Mammary epithelial cell (primary cell): ENCODE measurements at places on chromosomes 12 and 14. TPM values are rescaled to one million over a fixed set of nuclear protein-coding genes. Genes with fewer than 3 reads are reported as not detected.
A peak's percentile ranks its signal among the peaks of the same experiment; 100 is the strongest.

The SLC16A7 gene
- total RNA-seq, result 27.3 TPM

- no peak for DNase-seq
Observed at GRCh38 chr12:44227616-44228015, 391.7 kb downstream of the TMEM117 start.

GRCh38 chr12:53722450-53723041 is 4.7 kb downstream of the CALCOCO1 start:
- no peak for DNase-seq

DNA sequence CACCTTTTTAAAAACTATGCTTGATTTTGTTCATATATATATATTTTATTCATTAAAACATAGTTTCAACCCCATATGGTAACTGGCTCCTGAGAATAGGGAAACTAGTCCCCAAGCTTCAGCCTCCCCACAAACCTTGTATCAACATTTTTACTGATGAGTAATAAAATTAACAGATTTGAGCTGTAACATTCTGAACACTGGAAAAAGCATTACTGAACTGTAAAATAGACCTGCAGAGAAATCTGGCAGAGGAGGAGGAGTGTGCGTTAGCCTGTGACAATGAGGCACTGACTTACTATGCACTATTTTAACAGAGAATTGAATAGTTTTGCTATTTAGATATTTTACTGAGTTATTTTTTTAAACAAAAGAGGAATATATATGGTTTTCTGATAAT is 43.1 kb downstream of the FRS2 start:
- no peak for DNase-seq

The APOF gene
- not detected in 2 replicates for total RNA-seq

DNA sequence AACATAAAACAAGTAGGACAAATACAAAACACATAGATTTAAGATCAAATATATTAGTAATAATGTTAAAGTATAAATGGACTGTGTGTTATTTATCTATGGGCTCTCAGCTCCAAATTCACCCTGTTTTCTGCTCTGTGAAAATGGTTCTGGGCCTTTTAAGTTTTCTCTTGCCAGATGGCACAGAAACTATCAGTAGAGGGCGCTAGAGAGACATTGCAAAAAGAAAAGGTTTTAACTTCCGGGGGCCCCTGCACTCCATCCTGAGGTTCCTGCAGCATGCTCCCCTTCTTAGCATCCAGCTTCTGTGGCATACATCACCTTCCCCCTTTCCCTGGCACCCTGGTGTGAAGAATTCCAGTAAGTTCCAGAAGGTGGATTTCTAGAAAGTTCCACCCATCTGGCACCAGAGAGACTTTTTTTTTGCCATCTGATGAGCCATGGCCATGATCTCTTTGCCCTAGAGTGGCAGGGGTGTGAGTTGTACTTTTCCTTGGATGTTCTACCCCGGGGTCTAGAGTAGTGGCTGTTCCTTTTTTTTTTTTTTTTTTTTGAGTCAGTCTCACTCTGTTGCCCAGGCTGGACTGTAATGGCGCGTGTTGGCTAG is 29.3 kb downstream of the ZCRB1 start:
- no peak for DNase-seq

The C12orf56 gene
- total RNA-seq, result not detected

The HCAR1 gene
- total RNA-seq, result 4.1 and 8.8 TPM in 2 replicates

- no peak for DNase-seq
Observed at GRCh38 chr14:64673316-64673715, 30.9 kb upstream of the PLEKHG3 start.

GRCh38 chr14:104442631-104443390 is 136.8 kb upstream of the C14orf180 start:
- DNase-seq, result no peak

The DAO gene
- not detected in 2 replicates for total RNA-seq

- DNase-seq, result no peak
Observed at GRCh38 chr14:50795909-50796308, 35.1 kb downstream of the NIN start.

- no peak for DNase-seq
Observed at GRCh38 chr14:101449114-101449513, 112.2 kb upstream of the DIO3 start.

- DNase-seq, result no peak
Observed at GRCh38 chr12:2111826-2112225, 59.0 kb downstream of the CACNA1C start.

- DNase-seq, result peak; percentile 30
Observed at GRCh38 chr12:48388460-48388859, 37.7 kb upstream of the ZNF641 start.

DNA sequence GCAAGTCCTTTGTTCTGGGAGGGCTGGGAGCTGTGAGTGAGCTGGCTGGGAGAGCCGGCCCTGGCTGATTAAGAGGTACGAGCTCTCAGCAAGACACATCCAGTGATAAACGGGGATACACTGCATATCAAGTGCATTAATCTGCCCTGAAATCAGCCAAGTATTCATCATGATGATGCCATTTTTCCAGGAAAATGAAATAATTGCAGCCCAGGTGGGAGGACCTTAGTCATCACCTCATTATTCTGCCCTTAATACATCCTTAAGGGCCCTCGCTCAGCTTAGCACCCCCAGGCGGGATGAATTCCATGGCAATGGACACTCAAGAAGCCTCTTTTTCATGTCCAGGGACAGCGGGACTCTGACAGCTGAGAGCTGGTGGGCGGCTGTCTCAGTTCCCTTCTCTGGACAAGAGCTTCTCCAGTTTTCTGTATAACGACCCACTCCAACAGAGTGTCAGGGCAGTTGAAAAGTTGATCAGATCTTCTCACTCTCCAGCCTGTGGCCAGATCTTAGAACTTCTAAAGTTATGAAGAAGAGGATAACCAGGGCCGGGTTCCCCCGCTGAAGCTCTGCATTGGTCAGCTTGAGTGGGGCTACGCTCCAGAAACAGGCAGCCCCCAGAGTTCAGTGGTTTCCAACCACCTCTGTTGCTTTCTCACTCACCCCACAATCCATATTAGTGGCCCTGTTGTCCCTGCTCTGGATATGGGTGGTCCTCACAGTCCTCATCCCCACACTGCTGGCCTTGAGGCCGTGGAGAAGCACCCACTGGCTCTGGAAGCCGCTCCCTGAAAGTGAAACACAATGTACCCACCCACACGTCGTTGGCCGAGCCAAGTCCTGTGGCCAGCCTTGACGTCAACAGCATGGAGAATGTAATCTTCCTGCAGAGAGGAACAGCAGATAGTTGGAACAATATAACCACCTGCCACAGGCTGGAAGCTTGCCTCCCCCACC is 306.2 kb upstream of the DIO3 start:
- no peak for DNase-seq

The ATG101 gene
- 44.8 TPM for total RNA-seq

The DDHD1 gene
- total RNA-seq, result 27.3 TPM

DNA sequence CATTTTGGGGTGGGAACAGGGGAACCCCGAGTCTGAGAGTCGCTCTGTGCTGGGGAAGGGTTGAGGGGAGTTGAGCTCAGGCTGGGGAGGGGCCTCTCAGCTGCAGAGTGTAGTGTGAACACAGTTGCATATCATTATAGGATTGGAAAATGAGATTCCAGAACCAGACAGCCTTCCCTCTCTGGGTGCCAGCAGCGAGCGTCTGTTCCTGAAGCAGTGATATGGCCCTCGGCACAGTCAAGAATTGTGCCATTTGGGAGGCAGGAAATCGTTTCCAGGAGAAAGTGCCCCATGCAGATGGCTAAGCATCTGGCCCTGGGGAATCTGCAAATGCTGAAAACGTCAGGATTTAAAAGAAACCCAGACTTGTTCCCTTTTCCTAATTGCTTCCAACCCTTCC is 70.4 kb upstream of the SFSWAP start:
- no peak for DNase-seq

The SLC39A9 gene
- total RNA-seq, result 61.5 and 64.6 TPM in 2 replicates

GRCh38 chr12:27387473-27387872 is 54.8 kb downstream of the BMAL2 start:
- no peak for DNase-seq

DNA sequence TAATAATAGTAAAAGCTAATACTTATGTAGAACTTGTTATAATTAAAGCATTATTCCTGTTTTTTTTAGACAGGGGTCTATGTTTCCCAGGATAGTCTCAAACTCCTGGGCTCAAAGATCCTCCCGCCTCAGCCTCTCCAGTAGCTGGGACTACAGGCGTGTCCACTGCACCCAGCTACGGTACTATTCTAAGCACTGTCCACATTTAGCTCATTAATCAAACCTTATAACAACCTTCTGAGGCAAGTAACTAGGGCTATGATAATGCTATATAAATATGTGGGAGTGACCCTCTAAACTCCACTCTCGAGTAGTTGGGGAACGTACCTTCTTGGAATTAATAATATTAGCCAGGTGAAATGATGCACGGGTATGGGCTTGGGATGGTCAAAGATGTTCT is 60.7 kb upstream of the NR2C1 start:
- DNase-seq, result no peak

DNA sequence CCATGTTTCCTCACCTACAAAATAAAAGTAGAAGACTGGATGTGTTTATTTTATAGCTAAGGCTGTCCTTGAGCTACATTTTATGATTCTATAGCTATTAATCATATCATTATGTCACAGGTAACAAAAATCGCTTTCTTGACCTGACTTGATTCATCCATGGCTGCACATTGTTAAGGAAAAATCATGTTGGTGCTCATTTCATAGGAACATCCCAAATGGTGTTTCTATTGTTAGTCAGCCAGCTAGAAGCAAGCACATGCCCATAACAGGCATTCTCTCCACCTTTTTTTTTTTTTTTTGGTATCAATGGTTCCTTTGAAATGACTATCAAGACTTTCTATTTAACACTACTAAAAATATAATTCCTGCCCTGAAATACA is 45.3 kb upstream of the PTHLH start:
- peak; percentile 79 for DNase-seq

GRCh38 chr14:100015251-100015655 is 50.0 kb upstream of the EVL start:
- no peak for DNase-seq

- DNase-seq, result no peak
Observed at GRCh38 chr12:15001733-15002382, 29.0 kb downstream of the PDE6H start.

DNA sequence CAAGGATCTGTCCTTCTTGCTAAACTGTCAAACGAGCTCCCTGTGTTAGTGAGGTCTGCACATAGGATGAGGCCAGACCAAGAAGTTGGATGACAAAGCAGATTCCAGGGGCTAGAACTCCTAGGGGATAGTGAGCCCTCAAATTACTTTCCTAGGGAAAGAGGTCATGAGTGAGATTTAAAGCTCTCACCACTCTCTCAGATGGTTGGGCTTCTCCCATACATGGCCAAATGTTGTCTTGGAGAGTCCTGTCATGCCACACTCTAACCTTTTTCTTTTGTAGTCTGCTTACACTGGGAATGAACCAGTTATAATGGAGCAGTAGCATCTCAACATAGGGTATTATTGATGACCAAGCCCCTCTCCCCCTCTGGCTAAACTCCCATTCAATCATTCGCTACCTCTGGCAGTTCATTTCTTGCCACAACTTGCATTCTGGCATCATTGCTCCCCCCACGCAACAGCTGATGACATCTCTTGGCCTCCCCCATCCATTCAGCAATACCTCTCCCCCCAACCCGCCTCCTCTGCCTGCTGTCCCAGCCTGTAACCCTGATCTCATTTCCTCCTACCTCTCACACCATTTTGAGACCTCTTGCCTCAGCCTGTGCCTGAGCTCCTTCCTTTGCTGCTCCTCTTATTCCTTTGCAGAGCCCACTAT is 64.7 kb upstream of the CISTR start:
- DNase-seq, result peak; percentile 46

The DNAH10 gene
- total RNA-seq, result 0.50 TPM

- DNase-seq, result no peak
Observed at GRCh38 chr12:53004178-53004577, 2.1 kb upstream of the EIF4B start.

GRCh38 chr12:128111951-128112350 is 155.0 kb upstream of the TMEM132C start:
- DNase-seq, result no peak

The A2ML1 gene
- 5.6 and 17.0 TPM in 2 replicates for total RNA-seq

- no peak for DNase-seq
Observed at GRCh38 chr12:1819050-1819449, 1.3 kb upstream of the LRTM2 start.

DNA sequence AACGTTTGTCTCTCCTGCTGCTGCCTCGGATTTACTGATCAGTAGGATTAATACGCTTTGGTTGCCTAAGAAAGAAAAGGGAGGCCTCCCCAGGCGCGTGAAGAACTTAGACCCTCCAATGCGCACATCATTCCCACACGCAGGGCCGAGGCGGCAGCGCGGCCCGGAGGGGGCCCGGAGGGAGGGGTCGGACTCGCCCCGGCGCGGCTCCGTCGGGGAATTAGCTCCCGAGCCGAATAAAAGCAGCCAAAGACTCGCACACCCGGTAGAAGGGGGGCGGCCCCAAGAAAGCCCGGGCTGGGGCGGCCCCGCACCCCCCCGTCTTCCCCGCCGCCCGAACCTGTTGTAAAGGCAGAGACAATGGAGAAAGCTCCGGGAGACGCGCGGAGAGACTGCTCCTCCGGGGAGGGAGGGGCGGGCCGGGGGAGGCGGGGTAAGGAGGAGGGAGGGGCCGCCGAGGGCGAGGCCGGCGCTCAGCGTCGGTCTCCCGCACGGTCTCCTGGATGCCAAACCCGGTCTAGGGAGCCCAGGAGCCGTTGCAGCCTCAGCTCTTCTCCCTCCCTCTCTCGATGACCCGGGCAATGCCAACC is at the start of gene NELL2:
NELL2 (minus strand) TSS at position 362 of the 590 bp plus-strand sequence. CDS start 446 bp downstream, outside the sequence.
- DNase-seq, result peak; percentile 35

The TOGARAM1 gene
- total RNA-seq, result 18.7 TPM

DNA sequence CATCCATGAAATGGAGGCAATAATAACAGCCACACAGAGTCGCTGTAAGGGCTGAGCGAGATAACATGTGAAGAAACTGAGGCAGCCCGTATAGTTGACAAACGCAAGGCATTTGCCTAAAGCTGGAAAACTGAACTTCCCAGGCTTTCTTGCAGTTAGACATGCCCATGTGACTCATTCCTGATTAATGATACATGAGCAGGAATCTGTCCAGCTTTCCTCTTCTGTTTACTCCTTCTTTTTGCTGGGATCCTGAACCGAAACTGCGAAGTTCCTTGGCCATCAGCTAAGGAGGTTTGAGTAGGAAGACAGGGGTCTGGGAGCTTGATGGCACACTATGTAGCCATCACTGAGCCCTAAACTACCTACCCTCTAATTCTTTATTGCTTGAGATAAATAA is 52.2 kb downstream of the ST8SIA1 start:
- peak; percentile 65 for DNase-seq

GRCh38 chr14:95577067-95577800 is 42.4 kb downstream of the GLRX5 start:
- DNase-seq, result no peak
